GOT3 (cell line): ENCODE measurements at places on chromosomes 7 and 10.

DNA sequence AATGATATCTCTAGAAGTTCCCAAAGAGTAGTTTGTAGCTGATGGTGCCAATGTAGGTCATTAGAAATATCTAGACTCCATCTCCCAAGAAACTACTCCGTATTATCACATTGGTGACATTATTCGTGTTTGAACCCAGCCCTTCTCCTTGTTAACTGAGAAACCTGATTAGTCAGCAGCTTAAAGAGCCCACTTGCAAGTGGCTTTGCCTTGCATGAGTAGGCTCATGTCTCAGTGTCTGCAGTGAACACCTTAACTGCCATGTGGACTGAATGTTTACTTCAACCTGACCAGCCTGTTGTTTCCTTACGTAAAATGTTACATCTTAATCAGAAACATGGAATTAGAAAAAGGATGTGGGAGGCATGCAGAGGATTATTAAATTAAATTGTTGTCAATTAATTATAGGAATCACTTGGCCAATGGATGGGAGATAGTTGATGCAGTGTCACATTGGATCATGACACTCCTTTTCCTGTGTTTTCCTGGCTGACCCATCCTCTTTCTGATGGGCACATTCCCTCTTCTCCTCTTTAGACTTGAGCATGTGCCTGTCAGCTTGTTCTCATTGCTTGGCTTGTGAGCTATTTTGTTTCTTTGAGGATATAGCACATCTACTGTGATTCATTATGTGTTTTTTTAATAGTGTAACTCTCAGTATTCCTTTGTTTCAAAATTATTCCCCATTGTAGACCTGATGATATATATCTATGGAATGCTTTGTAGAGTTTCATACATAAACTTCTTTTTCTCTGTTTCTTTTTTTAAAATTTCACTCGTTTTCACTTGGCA, 18.0 kb downstream of the STARD3NL start:
- DNase-seq: no peak

DNA sequence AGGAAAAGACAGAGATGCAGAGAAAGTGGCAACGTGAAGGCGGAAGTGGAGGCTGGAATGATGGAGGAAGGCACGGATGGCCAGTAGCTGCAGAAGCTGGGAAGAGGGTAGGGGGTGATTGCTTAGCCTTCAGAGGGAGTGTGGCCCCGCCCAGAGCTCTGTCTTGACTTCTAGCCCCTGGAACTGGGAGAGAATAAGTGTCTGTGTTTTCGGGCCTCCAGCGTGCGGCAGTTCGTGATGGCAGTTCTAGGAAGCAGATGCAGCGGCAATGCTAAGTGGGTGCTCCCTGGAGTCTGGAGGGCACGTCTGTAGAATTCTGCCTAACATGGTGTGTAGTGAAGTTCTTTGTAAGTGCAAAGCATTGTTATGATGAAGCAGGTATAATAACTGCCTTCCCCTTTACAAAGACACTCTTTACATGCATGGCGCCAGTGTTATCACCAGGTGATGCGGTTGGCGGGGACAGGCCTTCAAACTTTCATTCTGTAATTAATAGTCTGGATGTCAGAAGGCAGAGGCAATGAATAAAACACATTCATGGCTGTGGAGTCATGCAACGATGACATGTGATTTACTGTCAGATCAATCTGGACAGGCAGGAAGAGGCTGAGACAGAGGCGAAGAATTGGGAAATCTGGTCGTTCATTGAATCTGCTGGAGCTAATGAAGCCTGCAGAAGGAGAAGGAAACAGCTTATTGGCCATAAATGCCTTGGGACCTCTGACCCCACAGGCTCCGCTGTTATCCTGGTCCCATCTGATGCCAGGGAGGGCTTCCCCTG, 228.6 kb downstream of the GLRX3 start:
- DNase-seq: no peak

DNA sequence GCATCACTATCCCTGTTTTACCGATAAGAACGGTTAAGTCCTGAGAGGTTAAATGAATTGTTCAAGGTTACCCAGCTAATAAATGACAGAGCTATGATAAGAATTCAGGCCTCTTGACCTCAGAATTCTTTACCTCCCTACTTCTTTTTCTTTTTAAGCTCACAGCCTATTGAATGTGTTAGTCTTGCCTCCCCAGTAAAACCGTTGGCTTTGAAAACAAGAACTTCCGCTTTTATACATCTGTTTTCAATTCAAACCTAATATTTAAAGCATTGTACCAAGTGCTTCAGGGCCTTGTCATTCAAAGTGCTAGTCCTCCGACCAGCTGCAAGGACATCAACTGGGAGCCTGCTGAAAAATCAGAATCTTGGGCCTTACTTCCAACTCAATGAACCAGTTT, 15.6 kb downstream of the SEC31B start:
- DNase-seq: no peak

DNA sequence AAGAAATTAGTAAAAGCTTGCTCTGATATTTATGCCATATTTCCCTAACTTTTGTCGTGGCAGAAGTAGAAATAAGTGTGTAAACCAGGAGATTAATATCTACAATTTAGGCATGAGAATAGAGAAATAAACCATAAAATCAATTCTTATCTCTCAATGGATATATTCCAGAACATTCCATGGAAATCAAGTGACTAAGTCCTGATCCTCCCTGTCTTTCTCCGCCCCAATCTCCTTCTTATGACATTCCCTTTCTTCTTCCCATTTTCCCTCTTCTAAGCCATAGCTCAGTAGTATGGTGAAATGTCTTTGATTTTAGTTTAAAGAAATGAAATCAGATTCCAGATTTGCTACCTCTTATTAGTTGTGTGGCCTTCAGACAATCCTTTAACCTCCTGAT, 88.8 kb downstream of the TBXAS1 start:
- no peak for DNase-seq

DNA sequence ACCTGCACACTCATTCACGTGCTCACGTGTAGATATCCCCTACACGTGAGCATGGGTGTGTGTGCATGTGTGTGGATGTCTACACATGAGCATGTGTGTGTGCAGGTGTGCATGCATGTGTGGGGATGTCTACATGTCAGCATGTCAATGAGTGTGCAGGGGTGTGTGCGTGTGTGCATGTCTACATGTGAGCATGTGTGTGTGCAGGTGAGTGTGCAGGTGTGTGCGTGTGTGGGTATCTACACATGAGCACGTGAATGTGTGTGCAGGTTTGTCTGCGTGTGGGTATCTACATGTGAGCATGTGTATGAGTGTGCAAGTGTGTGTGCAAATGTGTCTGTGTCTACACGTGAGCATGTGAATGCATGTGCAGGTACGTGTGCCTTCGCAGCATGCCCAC, 274.8 kb downstream of the PTPRN2 start:
- no peak for DNase-seq

DNA sequence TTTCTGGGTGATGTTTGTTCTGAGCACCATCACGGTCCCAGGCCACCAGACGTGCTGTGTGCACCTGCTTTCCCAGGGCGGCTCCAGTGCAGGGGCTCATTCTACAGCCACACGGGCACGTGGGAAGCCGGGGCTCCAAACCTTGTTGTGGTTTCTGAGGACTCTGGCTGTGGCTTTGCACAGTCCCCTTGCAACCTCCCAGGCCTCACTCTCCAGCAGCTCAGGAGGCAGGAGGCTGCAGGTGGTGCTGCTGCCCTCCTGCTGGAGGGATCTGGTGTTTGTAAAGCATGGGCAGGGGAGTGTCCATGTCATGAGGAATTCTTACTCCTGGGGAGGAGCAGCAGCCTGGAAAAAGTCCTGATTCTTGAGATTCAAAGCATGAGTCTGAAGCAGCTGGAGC, 54.3 kb downstream of the INSYN2A start:
- no peak for DNase-seq

- peak; percentile 2 for DNase-seq
Observed at GRCh38 chr10:31353574-31353973, 34.6 kb downstream of the ZEB1 start.

GRCh38 chr7:20095436-20095835, 121.7 kb downstream of the MACC1 start:
- no peak for DNase-seq

DNA sequence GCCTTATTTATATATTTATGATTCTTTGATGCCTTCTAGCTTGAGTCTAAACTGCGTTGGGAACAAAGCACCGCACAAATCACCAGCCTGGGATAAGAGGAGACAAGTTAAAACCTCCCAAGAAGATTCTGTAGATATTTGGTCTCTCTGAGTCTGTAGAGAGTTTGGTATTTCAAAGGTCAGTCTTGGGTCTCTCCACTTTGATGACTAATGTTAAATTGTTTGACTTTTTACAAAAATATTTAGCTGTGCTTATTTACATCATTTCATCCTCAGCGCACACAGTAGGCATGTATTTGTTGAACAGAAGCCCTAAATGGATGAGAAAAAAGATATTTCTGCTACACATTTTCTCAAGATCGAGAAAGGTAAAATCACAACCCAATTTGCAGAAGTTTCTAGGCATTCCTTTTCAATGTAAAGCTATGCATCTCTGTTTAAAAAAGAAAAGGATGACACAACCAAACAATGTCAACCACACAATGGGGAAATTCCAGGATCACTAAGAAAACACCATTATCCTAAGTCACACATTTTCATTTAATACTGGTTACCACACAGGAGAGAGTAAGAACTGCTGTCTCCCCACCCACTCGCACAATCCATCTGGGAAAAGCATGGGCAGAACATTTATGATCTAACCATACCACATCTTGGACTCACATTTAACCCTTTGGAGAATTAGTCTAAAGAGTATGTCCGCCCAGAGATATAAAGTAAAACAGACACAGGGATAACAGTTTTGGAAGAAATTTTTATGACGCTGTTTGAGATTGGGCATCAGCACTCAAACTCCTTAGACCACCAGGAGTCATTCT, 4.4 kb downstream of the CDK6 start:
- no peak for DNase-seq

DNA sequence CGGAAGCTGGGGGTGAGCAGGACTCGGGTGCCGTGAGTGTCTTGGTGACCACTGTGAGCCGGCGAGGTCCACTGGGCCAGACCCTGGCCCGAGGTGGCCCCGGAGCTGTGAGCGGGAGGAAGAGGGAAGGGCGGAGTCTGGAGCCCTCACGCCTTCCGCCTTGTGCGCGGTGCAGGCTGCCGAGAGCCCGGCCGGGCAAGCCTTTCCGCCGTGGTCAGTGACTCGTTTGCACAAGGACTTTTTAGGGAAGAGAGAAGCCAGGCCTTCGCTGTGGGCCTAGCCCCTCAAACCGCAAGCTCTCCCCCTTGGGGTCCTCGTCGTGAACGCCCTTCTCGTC, 40.9 kb upstream of the ZNF32 start:
- no peak for DNase-seq

- no peak for DNase-seq
Observed at GRCh38 chr7:105924945-105925344, 38.1 kb upstream of the CDHR3 start.

DNA sequence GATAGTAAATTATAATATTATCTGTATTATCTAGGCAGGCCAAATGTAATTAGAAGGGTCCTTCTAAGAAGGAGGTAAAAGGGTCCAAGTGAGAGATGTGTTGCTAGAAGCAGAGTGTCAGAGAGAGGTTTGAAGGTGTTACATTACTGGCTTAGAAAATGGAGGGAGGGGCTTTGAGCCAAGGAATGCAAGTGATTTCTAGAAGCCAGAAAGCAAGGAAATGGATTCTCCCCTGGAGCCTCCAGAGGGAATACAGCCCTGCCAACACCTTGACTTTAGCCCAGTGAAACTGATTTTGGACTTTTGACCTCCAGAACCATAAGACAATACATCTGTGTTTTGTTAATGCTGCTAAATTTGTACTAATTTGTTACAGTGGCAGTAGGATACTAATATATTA, 97.9 kb upstream of the IL6 start:
- DNase-seq: no peak

- DNase-seq: no peak
Observed at GRCh38 chr7:86748843-86749719, 105.4 kb downstream of the GRM3 start.

DNA sequence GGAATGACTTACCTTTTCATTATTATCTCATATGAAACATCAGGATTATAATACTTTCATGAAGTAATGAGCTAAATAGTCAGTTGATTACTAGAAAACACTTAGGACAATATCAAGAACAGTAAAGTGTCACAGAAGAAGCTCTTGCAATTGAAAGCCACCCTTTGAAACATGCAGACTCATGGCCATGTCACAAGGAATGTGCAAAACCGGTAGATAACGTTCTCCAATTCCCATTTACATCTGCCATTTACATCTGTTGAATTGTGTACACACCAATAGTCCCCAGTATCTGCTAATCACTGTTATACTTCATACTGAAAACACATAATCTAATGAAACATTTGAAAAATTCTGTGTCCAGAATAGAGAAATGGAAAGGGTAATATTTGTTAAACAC, 237.5 kb downstream of the CREB5 start:
- DNase-seq: no peak
